ENCODE measurements at places on chromosomes 1 and 21.

DNA sequence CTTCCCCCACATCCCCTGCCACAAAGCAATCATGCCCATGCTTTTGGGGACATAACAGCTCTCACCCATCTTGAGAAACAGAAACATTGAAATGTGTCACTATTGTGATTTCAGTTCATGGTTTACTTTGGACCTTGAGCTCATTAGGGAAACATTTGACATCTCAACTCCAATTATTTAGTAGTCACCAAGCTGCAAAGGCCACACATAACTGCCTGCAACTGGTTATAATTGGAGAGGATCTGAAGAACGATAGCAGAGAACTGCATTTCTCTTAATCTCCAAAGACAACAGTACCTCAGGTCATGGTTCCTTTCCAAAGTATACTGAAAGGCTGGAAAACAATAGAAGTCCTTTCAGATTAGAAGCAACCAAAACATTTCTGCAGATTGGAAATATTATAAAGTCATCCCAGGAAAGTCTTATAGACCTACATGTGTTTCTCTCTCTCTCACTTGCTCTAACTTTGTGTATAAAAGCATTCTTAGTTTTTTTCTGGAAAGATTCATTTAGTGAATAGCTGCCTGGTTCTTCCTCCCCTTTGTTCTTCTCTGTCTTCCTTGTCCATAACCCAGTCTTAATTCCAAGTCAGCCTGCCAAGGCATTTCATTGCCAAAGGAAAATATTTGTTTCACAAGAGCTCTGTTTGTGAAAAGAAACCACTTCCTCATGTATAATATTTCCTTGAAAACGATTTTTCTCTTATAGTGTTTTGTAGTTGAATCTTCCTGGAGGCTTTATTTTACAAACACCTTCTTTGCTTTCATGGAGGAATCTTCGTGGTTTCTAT lies 426.8 kb downstream of the ADGRL2 start:
- DNase-seq, result no peak

DNA sequence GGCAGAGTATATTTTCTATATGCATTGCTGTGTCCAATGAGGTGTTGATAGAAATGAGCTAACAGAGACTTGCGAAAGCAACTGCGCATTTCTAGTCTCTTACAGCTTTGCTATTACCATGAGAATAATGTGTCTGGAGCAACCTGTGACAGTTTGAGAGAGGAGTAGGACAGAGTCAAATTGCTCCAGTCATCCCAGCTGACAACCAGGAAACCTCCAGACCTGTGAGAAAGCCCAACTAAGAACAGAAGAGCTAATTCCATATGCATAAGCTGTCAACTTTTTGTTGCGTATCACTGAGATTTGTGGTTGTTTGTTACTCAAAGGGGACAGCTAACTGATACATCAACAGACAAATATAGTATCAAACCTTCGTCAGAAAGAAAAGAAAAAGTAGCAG lies 354.1 kb upstream of the LRRC7 start:
- DNase-seq, result no peak

GRCh38 chr1:113169591-113169990 lies 96.6 kb downstream of the LRIG2 start:
- no peak for DNase-seq

- DNase-seq, result no peak
Measured at GRCh38 chr1:234489007-234489697, 10.2 kb upstream of the TARBP1 start.

- no peak for DNase-seq
Measured at GRCh38 chr1:44220755-44221154, 7.5 kb downstream of the DMAP1 start.

- no peak for DNase-seq
Measured at GRCh38 chr1:209648931-209649776, 3.1 kb downstream of the LAMB3 start.

DNA sequence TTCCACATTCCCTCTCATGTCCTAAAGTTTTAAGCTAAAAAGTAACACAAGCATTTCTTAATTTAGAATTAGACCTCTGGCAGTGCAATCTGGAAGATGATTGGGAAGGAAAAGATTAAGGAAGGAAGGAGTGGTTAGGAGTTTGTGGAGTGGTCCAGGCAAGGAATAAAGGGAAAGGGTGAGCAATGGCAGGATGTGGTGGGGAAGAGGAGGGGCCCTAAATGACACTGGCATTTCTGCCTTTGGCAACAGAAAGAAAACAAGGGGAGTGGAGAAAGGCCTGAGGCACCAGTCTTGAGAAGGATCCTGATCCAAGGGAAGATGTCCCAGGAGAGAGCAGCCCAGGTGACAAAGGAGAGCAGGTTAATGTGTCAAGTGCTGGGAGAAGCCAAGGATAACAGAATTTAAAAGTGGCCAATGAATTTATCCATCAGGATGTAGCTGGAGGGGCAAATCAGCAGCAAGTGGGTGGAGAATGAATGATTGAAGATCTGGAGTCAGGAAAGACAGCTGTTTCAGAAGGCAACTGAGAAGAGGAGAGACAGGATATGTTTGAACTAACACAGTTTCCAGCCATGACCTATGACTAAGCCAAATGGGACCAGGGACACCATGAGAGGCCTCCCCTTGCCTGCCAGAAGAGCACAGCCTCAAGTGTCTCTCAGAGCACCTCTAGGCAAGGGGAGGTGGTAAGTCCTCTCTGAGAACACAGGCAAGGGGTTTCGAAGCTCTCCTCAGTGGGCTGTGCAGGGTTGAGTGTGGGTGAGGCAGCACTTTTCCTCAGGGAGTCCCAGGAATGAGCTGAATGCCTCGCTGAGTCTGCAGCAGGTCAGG lies 20.9 kb upstream of the LY9 start:
- no peak for DNase-seq

DNA sequence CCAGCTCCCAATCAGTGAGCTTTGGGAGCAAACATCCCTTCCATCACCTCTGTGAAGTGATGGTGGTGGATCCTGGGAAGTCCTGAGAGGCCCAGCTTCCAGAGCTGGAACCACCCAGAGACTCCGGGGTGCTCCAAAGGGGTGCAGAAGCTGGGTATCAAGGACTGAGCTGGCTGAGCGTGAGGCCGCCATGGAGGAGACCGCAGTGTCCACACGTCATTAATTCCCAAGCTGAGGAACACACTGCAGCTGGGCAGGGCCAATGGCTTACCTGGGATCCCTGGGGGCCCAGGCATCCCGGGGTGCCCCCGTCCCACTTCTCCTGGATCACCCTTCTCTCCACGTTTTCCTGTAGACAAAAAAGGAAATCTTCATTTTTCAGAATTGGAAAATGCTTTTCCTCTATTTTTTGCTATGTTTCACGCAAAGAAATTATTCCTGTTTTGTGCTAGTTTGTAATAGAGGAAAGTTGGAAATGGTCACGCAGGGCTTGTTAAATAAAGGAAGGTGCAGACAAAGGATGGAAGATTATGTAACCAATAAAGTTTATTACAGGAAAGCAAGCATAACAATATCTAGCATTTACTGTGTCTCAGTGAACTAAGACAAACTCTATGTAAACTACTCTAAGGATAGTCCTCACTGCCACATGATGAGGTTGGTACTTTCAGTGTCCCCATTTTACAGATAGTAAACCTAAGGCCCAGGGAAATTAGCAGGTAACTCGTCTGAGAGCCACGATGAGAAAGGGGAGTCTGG lies 15.4 kb downstream of the COL9A2 start:
- DNase-seq, result no peak

GRCh38 chr1:118949315-118949714 lies 38.8 kb downstream of the TBX15 start:
- DNase-seq, result no peak

DNA sequence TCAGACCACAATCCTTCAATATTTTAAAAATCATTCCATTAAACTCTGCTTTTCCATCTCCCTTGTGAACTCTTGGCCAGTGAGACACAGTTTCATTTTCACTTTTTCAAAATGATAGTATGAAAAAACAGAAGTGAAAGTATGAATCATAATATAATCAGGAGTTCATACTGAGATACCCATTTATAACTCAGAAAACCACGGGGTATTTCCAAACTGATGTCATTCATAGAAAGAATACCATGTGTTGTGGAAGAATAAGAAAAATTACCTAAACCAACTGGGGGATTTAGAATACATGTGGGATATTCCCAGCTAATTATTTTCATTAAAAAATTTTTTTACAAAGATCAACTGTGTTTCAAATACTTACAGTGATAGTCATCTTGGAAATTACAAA lies 149.9 kb downstream of the MRPL39 start:
- no peak for DNase-seq

GRCh38 chr1:105138458-105138893 lies 1388.8 kb downstream of the AMY1C start:
- no peak for DNase-seq

- no peak for DNase-seq
Measured at GRCh38 chr1:18649693-18650370, 19.2 kb downstream of the PAX7 start.

- no peak for DNase-seq
Measured at GRCh38 chr21:26815197-26815596, 30.0 kb downstream of the ADAMTS1 start.

- no peak for DNase-seq
Measured at GRCh38 chr1:2132222-2133038, 62.1 kb downstream of the FAAP20 start.

DNA sequence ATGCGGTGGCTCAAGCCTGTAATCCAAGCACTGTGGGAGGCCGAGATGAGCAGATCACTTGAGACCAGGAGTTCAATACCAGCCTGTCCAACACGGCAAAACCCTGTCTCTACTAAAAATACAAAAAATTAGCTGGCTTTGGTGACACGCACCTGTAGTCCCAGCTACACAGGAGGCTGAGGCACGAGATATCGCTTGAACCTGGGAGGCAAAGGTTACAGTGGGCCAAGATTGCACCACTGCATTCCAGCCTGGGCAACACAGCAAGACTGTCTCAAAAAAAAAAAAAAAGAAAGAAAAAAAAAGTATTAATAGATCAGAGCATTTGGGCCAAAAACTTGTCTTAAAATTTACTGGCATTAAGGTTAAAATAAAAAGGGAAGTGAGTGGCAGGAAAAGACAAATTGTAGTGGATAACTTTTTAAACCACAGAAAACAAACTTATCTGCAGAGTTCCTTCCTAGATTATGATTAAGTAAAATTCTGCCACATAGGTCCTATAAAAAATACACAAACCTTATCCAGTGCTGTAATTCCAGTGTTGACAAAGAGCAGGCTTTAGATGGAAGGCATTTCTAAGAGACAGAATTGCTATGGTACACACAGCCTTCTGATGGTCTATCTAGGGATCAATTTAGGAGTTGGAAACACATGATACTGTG lies 53.3 kb downstream of the EIF4G3 start:
- DNase-seq, result no peak

DNA sequence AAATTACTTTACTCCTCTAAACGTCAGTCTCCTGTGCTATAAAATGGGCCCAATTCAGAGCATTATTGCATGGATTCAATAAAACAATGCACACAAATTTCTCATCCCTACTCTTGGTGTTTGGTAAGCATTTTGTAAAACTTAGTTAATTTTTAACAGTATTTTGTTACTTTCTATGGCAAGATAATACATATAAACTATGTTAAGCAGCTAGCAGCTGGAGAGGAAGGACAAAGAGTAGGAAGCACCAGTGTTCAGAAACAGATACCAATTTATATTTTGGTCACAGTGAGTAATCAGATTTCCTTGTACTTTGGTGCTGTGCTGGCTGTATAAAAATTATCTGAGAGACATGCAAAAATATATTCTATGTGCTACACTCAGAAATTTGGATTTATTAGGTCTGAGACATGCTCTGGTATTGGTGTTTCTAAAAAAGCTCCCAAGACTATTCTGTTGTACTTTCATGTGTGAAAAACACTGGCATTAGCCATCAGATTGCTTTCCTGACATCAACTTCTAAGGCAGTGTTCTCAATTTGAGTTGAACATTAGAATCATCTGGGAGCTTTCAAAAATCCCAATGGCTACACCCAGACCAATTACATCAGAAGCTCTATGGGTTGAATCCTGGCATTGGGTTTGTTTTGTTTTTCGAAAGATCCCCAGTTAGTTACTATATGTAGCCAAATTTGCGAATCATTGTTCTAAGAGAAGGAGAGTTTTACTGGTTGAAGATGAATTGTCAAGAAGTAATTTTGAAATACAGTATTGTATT lies 100.3 kb upstream of the C1orf87 start:
- DNase-seq, result no peak

DNA sequence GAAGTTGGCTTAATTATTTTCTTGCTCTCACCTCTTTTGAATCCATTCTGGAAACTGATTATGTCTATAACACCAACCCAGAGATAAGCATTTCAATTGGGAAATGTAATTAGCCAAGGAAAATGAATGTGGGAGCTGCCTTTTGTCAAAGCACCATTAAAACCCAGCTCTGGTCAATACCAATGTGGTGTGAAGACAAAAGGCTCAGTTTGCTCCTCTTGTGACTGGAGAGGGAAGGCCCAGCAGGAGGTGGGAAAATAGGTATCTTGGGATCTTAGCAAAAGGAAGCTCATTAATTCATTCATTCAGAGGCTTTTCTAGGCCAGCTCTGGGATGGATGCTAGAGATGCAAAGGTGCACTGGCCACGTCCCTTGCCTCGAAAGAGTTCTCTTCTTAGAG lies 75.0 kb upstream of the SELENON start:
- no peak for DNase-seq

DNA sequence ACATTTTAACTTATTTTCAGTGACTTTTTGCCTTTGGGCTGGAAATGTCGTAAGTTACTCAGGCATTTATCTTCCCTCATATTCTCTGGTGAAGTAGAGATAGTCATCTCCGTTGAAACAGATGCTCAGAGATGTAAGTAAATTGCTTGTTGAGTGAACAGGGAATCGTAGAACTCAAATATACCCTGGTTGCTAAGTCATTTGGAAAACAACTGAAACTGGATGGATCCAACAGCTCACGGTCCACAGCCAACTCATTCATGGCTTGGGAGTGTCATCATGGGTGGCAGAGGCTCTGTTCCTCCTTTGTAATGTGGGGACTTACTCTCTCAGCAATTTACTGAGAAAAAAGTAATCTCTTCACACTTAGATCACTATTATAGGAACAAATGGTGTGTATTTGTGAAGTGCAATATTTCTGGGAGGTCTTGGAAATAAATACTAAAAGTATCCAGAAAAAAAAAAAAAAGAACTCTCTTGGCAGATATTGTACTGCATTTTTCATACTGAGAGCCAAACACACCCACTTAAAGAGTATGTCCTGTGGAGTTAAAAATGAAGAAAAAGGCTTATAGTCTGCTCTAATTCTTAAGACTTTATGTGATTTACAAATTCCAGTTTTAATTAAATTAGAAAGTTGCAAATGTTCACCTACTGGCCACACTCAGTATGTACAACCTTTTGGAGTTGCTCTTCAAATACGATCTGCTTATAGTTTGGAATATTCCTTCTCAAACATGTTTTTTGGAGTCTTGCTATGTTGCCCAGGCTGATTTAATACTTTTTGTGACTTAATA lies 107.4 kb downstream of the LEPR start:
- no peak for DNase-seq
